Left forelimb (tissue), 1 donor: ENCODE measurements at places on chromosomes 7 and 10.

DNA sequence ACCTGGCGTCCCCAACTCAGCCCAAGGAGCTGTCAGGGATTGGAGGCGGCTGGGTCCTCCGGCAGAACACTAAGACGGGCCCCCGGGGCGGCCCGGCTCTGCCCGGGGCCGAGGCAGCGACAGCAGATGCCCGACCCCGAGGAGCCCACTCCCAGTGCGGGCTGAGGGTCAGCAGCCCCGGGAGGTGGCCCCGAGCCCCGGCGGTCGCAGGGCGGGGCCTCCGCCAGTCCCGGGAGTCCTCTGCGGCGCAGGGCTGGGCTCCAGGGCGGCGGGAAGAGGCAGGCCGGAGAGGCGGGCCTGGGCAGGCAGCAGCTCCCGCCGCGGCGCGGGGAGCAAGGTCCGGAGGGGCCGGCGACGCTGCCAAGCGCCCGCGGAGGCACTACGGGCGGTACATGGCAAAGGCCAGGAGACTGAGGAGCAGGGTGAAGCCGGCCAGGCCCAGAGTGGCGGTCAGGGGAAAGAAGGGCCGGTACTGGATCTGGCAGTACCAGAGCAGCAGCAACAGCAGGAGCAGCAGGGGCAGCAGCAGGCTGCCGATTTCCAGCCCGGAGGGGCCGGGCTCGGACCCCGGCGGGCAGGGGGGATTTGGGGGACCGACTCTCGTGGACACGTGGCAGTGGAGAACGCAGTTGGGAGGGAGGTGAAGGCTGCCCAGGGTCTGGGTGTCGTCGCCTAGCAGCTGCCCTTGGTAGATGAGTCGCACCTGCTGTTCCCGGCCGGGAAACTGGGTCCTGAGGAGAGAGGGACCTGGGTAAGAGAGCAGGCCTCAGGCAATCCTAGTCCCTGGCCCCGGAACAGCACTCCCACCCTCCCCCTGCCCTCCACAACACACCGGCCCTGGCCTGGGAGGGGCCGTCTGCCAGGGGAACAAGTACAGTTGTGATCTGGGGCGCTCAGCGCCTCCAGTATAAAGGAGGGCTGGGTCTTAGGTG, 827 bp upstream of the FASTK start:
- DNase-seq = no peak

DNA sequence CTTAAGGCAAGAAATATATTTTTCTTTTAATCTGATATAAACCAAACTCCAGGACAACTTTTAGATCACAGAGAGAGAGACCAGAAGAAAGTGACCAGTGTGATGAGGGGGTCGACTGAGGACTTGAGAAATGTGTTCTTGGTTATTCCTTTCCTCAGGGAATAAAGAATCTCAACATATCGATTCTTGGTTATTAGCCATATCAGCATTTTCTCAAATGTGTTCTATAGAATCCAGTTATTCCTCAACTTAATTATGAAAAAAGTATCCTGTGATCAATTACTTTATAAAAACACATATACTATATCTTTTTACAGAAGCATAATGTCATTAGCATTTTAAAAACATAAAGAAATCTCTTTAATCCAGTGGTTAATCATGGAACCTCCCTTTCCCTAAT, 222.1 kb upstream of the FAM3C start:
- no peak for DNase-seq

DNA sequence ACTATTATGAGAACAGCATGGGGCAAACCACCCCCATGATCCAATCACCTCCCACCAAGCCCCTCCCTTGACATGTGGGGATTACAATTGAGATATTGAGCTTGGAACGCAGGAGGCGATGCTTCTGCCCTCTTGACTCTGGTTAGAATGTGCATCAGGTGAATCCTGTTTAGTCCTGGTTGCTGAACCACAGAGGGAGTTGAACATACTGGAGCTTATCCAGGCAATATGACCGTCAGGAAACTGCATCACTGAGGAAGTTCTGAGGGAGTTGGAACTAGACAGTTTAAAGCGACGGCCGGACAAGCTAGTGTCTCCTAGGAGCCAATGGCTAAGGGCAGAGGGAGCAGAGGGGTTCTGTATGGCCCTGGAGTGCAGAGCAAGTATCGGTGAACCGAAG, 31.8 kb upstream of the GARS1 start:
- DNase-seq = no peak

- no peak for DNase-seq
Measured at GRCh38 chr10:96565774-96566173, 21.0 kb downstream of the TM9SF3 start.

GRCh38 chr10:96043893-96044715, 721 bp downstream of the CCNJ start:
- peak; percentile 78 for DNase-seq
